ENCODE measurements at places on chromosomes 6 and 20.

- no peak for DNase-seq
Measured at GRCh38 chr6:41288030-41288753, 1.7 kb upstream of the TREM1 start.

GRCh38 chr6:147642458-147642857, 134.0 kb downstream of the SAMD5 start:
- peak; percentile 12 for DNase-seq

GRCh38 chr6:18219591-18219990, 44.7 kb downstream of the DEK start:
- DNase-seq, result no peak

- DNase-seq, result no peak
Measured at GRCh38 chr6:2979819-2980464, 8.6 kb upstream of the SERPINB6 start.

DNA sequence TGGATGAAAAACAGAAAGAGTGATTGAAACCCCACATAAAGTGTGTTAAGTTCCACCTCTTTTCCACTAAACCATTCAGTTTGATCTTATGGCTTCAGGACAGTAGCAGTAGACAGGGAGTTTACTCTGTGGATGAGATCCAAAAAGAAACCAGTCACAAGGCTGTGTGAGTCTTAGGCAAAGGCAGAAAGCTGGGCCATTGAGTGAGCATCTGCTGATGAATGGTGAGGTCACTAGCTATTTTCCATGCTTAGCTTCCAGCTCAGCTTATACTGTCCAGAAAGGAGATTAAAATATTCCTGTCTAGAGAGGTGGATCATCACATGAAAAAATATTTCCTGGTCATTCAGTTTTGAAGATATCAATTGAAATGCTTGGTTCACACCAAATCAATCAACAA, 1643.9 kb downstream of the HACE1 start:
- no peak for DNase-seq

DNA sequence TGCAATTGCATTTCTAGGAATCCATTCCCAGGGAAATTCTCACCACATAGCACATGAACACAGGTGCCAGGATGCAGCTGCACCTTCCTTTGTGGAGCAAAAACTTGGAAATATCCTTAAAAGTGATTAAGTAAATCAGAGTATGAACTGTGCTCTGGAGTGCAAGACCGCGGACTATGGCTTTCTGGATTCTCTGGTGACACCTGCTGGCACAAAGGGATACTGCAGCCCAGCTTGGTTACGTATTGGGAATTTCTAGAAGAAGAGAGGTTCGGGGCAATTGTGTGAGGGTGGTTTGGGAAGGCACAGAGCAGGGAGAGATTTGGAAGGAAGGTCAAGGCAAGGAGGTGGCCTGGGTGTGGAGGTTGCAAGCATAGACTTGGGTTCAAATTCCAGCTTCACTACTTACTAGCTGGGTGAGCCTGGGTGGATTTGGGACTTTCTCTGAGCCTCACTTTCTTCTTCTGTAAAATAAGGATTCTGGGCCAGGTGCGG, 15.9 kb upstream of the PEDS1 start:
- DNase-seq, result peak; percentile 76

DNA sequence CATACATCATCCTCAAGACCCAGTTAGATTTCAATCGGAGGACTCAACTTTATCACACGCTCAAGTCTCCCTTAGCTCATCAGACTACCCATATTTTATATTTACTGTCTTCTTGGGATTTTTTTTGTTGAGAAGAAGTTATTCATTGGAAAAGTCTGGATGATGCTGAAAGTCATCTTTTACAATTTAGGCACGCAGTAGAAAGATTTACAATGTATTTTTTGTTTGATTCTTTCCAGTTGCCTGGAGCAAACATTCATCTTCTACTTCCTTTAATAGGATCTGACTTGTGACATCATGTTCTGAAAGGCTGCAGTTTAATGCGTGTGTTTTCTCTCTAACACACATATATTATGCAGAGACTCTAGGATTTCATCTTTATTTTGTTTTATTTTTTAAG, 235.7 kb downstream of the DOK5 start:
- no peak for DNase-seq

DNA sequence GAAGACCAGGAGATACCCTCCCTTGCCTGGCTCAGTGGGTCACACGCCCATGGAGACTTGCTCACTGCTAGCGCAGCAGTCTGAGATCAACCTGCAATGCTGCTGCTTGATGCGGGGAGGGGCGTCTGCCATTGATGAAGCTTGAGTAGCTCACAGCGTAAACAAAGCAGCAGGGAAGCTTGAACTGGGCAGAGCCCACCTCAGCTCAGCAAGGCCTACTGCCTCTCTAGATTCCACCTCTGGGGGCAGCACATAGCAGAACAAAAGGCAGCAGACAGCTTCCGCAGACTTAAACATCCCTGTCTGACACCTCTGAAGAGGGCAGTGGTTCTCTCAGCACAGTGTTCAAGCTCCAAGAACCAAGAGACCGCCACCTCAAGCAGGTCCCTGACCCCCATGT, 271.3 kb downstream of the ESR1 start:
- no peak for DNase-seq

GRCh38 chr6:53879608-53880007, 84.8 kb downstream of the LRRC1 start:
- no peak for DNase-seq

- DNase-seq, result no peak
Measured at GRCh38 chr6:7916959-7917358, 6.4 kb upstream of the TXNDC5 start.

DNA sequence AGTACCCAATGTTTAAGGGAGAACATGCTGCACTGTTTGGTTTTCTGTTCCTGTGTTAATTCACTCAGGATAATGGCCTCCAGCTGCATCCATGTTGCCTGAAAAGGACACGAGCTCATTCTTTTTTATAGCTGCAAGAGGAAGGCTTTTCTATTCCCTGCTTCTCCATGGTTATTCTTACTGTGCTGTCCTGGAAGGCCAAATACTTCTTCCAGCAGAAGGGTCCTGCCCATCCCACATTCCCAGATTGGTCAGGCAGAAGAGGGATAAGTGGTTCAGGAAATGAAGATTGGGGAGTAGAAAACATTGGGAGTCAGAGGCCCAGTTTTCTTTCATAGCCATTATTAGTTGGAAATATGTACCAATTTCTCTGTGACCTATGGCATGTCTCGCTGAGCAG, 122.4 kb downstream of the TCP11 start:
- DNase-seq, result no peak

GRCh38 chr20:10288954-10289646, 70.5 kb downstream of the SNAP25 start:
- no peak for DNase-seq

GRCh38 chr6:37551867-37552266, 52.2 kb upstream of the CCDC167 start:
- no peak for DNase-seq

DNA sequence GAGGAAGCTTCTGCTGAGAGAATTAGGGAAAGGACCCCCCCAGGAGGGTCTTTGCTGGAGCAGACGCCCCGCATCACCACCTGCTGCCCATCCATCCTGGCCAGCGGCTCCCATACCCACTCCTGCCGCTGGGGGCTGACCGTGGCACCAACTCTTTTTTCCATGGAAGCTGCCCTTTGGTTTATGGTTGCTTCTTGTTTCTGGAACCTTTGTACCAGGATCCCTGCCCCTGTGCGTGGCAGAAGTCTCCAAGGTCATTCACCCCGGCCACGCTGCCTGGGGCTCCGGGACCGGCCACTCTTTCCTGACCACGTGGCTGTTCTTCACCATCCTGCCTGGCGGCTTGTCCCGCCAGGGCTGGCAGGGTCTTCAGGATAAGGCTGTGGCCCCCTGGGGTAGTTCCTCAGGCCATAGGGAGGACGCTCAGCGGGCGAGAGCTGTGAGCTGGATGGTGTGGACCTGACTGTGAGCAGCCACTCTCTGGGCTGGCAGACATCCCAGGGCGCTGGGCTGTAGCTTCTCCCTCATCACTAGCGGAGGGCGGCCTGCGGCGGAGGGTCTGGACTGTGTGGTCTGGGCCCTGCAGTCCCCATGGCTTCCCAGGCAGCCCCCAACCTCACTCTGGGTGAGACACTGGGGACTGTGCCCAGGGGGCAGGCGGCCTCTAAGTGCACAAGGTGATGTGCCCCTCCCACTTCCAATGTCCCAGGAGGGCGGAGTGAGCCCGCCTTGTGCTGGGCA, 22.8 kb upstream of the RBBP8NL start:
- DNase-seq, result peak; percentile 15

DNA sequence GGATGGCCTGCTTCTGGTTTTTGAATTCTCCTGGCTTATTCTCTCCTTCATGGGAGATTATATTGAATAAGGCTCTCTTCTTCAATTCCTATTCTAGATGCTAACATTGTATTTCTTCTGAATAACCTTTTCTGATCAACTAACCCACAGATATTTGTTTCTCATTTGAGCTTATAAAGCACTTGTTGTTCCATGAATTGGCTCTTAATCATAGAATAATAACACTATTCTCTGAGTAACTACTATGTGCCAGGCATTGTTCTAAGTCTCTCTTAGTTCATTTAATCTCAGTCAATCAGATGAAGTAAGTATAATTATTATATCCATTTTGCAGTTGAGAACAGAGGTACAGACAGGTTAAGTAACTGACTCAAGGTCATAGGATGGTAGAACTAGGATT, 136.3 kb upstream of the MLIP start:
- no peak for DNase-seq

DNA sequence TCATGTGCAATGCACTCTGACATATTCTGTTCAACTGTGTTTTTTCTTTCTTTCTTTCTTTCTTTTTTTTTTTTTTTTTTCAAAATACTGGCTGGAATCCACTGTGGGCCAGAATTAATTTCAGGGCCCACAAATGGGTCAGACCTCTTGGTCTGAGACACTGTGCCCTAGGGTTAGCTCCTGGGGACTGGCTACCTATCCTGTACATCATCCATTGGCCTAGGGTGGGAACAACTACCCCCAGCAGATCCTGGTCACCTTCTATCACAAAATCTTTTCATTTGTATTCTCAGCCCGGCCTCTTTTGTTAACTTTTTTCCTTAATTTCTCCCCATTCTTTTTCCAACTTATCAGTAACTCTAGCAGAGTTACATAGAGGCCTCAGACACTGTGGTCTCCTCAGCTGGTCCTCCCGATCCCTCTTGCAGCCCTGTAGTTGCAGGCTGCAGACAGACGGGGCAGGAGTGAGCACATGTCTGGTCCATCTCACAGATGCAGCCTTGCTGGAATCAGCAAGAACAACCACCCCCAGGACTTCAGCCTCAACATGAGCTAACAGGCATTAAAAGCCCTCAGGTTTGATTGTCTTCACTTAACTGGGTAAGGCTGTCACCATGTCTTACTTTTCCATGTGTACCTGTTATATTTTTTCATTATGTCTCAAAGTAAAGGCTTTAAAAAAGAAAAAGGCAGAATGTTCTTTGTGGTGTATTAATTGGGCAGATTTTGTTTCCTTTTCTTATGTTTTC, 41.3 kb downstream of the TXLNB start:
- peak; percentile 49 for DNase-seq

DNA sequence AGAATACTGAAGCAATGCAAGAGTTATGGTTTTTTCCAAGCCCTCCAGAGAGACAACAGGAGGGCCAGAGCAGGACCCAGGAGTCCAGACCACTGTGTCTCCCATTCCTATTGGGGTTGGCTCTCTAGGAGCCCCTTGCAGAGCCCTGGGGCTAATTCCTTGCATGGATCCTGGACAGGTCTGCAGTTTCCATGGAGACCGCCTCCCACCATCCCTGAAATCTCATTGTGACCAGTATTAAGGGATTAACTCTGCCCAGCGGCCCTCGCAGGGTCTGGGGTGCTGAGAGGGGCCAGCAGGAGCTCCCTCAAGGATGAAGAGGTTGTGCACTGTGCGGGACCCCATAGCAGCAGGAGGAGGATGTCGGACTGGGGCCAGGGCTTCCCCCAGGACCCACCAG, 34.8 kb downstream of the HNF4A start:
- DNase-seq, result no peak

- DNase-seq, result no peak
Measured at GRCh38 chr20:50815162-50815989, 20.5 kb downstream of the BCAS4 start.

GRCh38 chr20:51763965-51764602, 4.1 kb downstream of the ATP9A start:
- DNase-seq, result no peak

DNA sequence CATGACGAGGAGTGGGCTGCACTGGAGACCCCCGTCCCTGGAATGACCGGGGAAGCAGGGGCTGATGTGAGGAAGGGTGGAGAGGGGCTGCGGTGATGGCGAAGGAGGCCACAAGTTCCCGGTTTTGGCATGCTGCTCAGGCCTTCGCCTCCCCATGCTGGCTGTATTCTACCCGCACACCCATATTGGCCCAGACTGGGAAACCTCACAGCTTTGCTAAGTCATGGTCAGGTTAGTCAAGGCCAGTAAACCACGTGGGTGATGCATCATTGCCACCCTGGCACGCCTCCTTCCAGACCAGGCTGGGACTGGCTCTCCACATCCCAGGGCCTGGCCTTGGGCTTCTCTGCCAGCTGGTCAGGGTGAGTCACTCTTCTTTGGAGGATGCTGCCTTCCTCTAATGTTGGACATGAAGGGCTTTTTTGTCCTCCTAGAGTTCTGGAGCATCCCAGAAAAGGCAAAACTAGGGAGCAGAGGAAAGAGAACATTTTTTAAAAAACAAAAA, 53.8 kb downstream of the PCNA start:
- peak; percentile 98 for DNase-seq

DNA sequence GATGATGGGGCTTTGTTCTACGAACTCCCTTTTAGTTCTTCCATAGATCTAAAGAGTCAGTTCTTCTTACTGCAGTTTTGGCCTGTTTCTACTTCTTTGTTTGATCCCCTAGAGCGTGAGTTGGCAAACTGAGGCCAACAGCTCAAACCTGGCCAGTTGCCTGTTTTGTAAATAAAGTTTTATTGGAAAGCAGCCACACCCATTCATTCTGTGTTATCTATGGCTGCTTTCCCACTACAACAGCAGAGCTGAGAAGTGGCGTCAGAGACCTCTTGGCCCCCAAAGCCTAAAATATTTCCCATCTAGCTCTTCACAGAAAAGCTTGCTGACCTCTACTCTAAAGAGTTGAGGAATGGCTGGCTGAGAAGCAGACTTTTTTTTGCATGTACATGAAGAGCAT, 52.2 kb downstream of the EYA2 start:
- no peak for DNase-seq

DNA sequence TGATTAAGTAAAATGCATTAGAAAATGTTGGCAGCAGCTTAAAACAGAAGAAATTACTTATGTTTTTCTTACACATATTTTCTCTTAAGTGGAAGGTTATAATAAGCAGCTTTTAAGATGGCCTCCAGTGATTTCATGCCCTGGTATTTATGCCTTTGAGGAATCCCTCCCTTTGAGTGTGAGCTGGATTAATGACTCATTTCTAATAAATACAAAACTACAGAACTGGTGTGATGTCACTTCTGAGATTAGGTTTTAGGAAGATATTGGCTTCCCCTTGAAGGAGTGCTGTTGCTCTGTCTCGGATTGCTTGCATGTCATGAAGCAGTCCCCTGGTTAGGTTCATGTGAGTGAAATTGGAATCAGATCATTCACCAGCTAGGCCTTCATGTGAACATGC, 143.2 kb upstream of the EPHA7 start:
- DNase-seq, result no peak

Data from NCI-H460 (cell line).